ENCODE measurements at places on chromosomes 16 and 17.

DNA sequence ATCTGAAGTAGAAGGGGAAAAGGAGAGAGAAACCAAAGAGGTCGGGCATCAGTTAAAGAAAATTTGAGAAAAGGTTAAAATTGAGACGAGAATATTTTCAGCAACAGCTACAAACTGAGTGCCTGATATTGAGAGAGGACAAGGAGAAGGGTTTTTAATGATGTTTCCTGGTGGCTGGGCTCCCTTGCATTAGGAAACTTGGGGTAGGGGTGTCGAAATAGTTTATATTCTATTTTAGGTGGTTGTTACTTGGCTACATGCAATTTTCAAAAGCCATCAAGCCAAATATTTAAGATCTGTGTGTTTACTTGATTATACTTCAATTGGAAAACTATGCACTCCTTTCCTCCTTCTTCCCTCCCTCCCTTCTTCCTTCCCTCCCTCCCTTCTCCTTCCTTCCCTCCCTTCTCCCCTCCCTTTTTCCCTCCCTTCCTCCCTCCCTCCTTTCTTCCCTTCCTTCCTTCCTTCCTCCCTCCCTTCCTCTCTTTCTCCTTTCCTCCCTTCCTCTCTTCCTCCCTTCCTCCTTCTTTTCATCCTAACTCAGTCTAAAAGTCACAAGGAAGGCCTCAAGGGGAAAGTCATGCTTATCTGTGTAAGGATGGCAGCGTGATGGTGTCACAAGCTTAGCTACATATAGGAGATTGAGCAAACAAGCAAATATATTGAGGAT, 1.8 kb upstream of the APOH start:
- DNase-seq, result no peak

DNA sequence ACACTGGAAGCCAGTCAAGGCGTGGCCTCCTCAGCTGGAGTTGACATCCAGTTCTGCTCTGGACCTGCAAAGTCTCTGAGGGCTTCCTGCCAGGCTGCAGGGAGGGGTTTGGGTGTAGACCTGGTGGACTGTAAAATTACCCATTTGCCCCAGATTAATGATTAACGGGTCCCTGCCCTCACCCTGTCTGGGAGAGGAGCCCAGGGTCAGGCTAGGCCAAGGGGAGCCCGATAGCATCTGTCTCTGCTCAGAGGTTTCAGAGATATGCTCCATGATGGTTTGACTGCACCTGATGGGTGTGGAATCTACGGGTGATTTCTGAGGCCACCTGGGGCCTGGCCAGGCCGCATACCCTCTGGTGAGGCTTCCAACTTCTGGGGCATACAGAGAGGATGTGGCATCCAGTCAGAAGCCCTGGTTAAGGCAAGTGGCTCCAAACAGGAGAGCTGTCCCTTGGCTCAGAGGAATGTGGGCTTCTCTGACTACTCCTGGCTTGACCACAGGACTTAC, 11.2 kb downstream of the PPY start:
- DNase-seq, result no peak

DNA sequence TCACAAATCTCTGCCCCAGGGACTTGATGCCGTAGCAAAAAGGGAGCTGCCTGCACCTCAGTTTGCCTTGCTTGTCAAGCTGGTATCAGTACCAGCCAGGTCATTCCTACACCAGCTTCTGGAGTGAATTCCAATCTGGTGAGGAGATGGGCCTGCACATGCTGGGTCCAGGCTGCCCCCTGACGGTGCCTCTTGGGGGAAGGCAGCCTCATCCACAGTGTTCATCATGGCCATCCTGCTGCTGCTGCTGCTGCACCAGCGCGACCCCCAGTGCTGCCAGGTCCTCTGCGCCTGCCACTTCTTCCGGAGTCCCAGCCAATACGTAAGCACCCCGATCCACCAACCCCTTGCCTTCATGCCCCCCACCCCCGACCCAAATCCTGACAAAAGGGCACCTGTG, 8.3 kb downstream of the MRPL27 start:
- DNase-seq, result no peak

- DNase-seq, result no peak
Observed at GRCh38 chr17:50608700-50609379, 25.8 kb upstream of the ABCC3 start.

GRCh38 chr17:76870377-76870714, 2.1 kb downstream of the MGAT5B start:
- no peak for DNase-seq

GRCh38 chr16:66849021-66849420, 4.8 kb downstream of the CA7 start:
- no peak for DNase-seq

- no peak for DNase-seq
Observed at GRCh38 chr17:29444589-29444988, 54.4 kb downstream of the TAOK1 start.

DNA sequence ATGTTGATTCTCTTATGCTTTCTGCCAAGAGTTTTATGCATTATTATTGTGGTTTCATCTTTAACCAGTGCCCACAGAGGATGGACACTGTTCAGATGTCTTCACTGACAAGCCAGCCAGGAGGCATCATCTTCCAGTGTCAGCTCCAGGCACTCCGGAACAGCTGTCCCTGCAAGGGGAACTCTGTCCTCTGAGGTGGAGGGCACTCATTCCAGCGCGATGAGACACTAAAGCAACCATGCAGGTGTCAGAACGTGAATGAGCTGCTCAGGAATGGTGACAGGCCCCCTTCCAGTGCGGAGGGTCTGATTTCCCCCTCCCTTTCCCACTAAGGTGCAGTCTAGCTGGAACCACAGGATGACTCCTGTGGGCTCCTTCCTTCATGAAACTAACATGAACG, 117.5 kb downstream of the NOG start:
- DNase-seq, result no peak

DNA sequence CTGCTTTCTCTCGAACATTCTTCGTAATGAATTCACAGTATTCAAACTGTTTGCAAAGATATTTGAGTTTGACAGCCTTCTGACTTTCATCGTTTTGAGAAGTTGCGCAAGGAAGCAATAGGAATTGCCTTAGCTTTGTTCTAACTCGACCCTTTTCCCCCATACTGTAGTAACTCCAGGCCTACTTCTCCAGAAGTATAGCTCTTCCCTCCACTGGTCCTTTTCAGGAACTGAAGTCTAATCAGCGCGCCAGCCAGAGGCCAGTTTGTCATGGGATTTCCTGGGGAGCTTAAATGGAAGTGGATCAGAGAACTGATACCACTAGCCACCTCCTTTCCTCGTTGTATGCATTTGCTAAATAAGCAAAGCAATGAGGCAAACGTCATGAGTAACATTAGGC, 27.9 kb downstream of the CDR2 start:
- DNase-seq, result no peak

- DNase-seq, result peak; percentile 71
Observed at GRCh38 chr17:29615048-29615385, 7.7 kb downstream of the CORO6 start.

DNA sequence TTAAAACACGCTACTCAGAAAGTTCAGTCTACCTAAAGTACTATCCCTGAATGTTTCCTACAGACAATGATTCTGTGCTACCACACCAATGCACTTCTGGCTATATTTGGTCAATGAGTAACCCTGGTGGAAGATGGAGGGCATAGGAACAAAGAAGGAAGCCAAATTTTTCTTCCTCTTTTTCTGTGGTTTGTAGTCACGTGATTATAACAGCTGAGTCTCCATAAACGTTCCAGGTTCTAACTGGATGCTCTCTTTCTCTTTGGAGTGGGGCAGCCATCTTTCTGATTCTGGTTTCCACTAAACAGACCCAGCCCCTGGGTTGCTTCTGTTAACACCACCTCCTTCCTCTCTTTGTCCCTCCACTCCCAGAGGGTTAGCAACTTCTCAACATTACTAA, 274.9 kb downstream of the CDH11 start:
- no peak for DNase-seq

DNA sequence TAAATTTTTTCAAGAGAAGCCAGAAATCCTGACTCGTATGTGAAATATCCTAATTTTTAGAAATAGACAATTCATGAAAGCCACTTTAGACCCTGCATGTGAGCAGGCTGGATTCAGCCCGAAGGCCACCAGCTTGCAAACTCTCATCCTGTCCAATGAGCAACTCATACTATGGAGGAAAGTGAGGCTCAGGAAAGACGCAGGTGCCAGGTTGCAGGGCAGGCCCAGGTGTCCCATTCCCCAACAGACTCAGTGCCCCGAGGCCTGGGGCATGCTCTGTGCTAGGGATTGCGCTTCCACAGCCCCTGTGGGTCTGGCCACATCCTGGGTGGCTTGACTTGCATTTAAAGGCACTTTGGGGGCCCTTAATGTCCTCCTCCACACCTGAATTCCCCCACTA, 16.7 kb upstream of the RASD1 start:
- no peak for DNase-seq

- no peak for DNase-seq
Observed at GRCh38 chr17:57666946-57667345, 78.2 kb downstream of the CCDC182 start.

GRCh38 chr17:29760279-29761039, 137.7 kb upstream of the CORO6 start:
- peak; percentile 44 for DNase-seq

GRCh38 chr17:52758481-52758880, 600.0 kb upstream of the CA10 start:
- no peak for DNase-seq

GRCh38 chr17:48150597-48151001, 43.0 kb downstream of the SNX11 start:
- DNase-seq, result no peak

DNA sequence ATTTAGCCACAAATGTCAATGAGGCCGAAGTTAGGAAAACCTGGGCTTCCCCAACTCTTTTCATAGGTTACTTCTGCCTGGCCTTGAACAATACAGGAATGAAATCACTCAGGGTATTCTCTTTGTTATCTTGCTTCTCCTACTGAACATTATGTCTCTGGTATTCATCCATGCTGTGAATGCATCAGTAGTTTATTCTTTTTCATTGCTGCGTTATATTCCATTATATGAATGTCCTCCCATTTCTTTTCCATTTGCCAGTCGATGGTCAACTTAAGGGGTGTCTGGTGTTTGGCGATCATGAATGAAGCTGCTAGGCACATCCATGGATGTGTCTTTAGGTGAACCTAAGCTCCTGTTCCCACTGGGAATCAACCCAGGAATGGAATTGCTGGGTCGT, 128.3 kb downstream of the CRLF3 start:
- DNase-seq, result no peak

DNA sequence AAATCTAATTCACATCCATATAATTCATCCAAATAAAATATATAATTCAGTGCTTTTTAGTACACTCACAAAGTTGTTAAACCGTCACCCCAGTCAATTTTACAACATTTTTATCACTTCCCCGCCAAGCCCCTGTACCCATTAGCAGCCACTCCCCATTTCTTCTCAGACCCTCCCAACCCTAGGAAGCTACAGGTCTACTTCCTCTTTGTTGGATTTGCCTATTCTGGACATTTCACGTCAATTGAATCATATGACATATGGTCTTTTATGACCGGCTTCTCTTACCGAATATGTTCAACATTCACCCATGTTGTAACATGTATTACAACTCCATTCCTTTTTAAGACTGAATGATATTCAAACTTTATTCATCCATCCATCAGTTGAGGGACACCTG, 19.9 kb upstream of the MLKL start:
- no peak for DNase-seq

- peak; percentile 79 for DNase-seq
Observed at GRCh38 chr16:70737377-70738082, 51.7 kb upstream of the MTSS2 start.

DNA sequence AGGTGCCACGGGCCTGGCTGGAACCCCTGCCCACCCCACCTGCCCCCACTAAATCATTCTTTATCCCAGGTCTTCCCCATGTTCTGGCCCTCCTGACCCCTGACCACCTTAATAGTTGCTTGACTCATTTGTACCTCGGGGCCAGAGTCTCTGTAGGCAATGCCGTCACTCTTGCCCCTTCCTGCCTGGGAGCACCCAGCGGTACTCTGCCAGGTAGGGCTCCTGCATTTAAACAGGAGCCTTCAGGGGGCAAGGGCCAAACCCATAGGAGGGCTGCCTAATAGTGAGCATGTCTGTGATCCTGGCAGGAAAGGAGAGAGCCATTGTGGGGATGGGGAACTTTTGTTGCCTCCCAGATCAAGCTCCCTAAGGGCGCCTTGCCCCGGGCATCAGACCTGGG, 8.8 kb upstream of the ITGA3 start:
- DNase-seq, result no peak

DNA sequence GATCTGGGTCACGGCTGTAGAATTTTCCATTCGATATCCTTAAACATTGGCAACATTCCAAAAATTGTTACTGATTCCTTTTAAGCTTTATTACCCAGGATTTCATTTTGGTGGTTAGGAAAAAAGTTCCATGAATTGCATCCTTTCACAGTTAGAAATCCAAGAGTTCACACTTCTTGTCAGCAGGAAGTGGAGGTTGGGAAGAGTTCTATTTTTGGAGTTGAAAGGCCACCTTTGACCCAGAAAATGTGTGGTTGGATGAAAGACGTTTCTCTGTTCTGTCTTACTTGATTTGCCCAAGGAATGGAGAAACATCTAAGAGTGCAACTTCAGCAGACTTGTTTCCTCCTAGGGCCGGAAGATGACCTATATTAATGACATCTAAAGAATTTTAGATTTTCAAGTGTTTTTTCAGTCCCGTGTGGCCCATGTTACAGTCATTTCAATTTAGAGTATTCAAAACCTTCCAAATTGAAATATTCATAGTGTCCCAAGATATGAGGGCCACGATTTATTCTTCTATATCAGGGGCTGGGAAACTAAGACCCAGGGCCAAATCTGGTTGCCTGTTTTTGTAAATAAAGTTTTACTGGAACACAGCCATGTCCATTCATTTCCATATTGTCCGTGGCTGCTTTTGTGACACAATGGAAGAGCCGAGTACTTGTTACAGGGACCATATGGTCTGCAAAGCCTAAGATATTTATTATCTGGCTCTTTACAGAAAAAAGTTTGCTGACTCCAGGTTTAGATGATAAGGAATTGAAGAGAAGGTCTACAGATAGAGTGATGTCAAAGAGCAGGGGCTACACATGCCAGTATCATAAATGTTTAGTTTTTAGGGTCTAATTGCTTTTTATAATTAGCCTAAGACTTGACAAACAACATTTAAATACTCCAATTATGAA, 50.2 kb downstream of the CDK5R1 start:
- no peak for DNase-seq

- no peak for DNase-seq
Observed at GRCh38 chr17:43753493-43754129, 5.0 kb downstream of the SOST start.

DNA sequence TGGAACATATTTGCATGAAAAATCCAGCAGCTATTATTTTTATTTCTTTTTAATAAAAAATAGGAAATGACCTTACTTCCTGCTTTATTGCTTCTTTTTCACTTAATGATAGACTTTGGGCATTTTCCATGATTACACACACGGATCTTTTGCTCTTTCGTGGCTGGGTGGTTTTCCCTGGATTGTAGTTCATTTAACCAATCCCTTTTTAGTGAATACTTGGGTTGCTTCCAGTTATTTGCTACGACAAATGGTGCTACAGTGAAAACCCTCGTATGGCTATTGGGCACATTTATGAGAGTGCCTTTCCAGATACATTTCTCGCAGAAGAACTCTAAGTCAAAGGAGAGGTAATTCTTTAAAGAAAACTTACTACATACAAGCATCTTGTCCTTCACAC, 38.6 kb downstream of the FOXL1 start:
- no peak for DNase-seq

GRCh38 chr17:51937264-51937663, 221.2 kb downstream of the CA10 start:
- DNase-seq, result no peak
